ENCODE measurements at places on chromosomes 5 and 9. TPM values are rescaled to one million over a fixed set of nuclear protein-coding genes. Genes with fewer than 3 reads are reported as not detected.

Gene CDX1
- total RNA-seq: 0.31 TPM

Gene DBH
- total RNA-seq: not detected

Gene GDA
- 5.8 TPM for total RNA-seq

Gene TMC1
- total RNA-seq: not detected

Gene ZBED3
- 38.0 TPM for total RNA-seq

Gene NCS1
- 29.0 TPM for total RNA-seq

Gene FLT4
- total RNA-seq: 2.0 TPM

Gene PCDHGB4
- 16.1 TPM for total RNA-seq

DNA sequence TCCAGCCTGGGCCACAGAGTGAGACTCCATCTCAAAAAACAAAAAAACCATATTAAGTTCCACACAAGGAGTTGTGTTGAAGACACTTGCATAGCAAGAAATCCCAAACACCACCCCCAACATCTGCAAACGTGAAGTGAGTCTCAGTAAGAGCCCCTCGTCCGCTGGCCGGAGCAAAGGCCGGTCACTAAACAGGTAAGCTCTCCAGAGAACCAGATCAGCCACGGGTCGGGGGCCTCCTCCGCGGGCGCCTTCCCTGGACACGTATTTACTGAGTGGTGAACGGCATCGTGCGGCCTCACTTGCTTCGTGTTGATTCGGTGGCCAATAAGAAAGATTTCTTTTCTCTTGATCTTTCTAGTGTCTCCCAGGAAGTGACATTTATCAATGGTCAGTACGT lies 93.6 kb downstream of the MRPL36 start:
- no peak for DNase-seq

DNA sequence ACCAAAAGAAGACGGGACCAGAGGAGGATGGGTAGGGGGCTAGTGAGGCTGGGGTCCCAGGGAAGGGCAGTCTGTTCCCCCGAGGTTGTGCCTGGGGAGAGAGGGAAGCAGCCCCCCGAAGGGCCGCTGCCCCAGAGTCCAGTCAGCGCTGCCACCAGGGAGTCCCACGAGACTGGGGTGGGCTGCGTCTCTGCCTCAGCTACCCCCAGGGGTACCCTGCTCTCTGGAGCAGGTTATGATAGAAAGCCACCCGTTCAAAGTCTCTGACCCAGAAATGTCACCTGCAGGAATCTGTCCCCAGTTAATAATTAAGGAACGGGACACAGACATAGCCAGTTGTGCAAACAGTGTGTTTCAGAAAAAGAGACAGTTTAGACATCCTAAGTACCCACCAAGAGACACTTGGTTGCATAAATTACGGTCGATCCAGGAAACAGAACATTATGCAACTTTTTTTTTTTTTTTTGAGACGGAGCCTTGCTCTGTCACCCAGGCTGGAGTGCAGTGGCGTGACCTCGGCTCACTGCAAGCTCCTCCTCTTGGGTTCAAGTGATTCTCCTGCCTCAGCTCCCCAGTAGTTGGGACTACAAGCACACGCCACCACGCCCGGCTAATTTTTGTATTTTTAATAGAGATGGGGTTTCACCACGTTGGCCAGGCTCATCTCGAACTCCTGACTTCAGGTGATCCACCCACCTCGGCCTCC lies 10.7 kb upstream of the AGPAT2 start:
- no peak for DNase-seq

DNA sequence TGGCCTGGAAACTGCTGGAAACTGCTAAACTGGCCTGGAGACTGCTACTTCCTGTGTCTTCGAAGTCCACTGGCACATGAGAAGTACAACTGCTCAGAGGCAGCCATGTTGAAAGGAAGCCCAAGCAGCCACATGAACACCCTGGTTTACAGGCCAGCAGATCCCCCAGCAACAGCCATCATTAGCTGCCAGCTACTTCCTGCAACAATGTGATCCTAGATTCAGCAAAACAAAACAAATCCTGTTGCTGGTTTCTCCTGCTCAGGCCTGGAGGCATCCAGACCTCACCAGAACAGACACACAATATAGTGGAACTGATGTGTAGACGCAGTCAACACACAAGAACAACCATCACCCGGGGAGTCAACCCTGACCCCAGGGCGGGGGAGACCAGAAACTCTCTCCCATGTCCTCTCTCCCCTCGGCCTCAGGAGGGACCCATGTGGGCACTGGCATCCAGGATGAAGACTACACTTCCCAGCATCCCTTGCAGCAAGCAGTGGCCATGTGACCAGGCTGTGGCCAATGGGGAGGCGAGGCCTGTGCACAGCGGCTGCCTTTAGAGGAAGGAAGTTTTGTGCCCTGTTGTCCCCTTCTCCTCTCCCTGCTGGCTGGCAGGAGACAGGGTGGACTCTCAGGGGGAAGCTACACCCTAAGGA lies 9.2 kb upstream of the LCN15 start:
- DNase-seq: no peak

GRCh38 chr5:53276825-53277224 lies 167.3 kb upstream of the MOCS2 start:
- DNase-seq: no peak

GRCh38 chr5:72511366-72511765 lies 4.2 kb upstream of the ZNF366 start:
- no peak for DNase-seq

DNA sequence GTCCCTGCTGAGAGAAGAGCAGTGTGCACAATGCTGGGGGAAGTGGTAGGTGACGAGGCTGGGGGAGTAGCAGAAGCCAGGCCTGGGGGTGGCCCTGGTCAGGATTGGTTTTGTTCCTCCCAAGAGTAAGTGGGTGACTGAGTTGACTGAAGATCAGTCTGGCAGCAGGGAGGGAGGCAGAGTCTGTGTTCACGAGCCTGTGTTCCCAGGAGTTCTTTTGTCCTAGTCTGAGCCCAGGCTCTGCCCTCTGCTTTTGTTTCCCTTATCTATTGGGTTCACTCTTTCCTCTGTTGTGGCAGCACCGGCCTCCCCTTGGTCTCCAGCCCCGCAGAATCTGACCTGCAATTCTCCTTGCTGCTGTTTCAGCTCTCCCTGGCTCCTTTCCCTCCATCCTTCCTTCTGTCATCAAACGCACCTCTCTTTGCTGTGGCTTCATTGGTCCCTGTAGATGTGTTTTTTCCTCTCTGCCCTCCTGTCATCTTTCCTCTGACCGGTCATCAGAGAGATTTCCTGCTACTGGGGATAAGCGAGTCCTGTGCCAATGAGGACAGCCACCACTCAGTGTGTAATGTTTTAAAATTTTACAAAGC lies 607.4 kb downstream of the KIF4B start:
- DNase-seq: no peak

- no peak for DNase-seq
Observed at GRCh38 chr5:41924526-41924871, 582 bp upstream of the FBXO4 start.

Data from progenitor cell of endocrine pancreas (in vitro differentiated cells).